ENCODE measurements at places on chromosomes 11 and 22. TPM values are rescaled to one million over a fixed set of nuclear protein-coding genes. Genes with fewer than 3 reads are reported as not detected.
A peak's percentile ranks its signal among the peaks of the same experiment; 100 is the strongest.

DNA sequence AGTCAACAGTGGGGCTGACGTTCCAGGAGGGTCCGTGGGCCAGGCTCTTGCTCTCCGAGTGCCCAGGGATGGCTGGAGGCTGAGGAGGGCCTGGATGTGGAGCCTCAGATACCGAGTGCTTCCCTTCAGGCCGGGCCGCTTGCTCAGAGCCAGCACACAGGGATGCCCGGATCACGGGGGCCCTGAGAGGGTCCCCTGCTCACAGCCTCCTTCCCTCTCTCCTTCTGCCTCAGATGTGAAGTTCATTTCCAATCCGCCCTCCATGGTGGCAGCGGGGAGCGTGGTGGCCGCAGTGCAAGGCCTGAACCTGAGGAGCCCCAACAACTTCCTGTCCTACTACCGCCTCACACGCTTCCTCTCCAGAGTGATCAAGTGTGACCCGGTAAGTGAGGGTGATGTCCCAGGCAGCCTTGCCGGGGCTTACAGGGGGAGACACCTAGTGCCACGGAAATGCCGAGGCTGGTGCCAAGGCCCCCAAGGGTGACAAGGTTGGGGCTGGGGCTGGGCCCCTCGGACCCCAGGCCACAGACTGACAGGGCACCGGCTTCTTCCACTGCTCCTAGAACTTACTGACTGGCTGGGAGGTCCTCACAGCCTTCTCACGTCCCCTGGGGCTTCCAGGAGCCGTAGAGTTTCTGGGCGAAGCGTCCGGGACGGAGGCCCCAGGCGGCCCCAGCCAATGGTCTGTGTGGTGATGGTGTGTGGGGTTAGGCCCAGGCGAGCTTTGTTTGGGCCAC, 7.0 kb downstream of the CCND1 start:
- no peak overlapping the region for H3K4me3 ChIP-seq
- no peaks in the 10 kb centered on the region for H3K27me3 ChIP-seq
- peaks cover 3% of the 10 kb centered on the region for H3K4me1 ChIP-seq
- H3K27ac ChIP-seq: no peak overlapping the region
- H3K36me3 ChIP-seq: no peaks in the 10 kb centered on the region

GRCh38 chr11:129260750-129261149, 68.6 kb upstream of the ARHGAP32 start:
- no peak overlapping the region for H3K4me3 ChIP-seq
- no peak overlapping the region for H3K27ac ChIP-seq
- H3K4me1 ChIP-seq: no peaks in the 10 kb centered on the region
- no peak for DNase-seq

DNA sequence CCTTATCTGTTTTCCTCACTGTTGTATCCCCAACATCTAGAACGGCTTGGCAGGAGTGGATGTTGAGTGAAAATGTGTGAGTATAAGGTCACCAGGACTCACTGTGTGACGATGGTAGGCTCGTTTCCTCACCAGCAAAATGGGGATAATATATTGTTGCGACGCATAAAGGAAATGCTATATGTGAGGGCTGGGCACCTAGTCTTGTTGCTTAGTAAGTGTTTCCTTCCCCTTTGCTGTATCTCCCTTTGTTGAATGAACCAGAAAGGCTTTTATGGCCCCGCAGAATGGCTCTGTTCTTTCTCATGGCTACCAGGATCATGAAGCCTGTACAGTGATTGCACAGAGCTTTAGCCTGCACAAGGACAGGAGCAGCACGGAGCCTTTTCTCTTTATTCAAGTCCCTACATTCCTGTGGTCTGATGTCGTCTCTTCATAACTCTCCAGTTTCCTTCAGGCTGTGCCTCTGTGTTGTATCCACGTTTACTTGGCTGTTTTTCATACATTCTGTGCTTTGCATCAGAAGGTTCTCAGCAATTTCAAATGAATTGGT, 5.4 kb downstream of the TNRC6B start:
- H3K27me3 ChIP-seq: no peaks in the 10 kb centered on the region
- H3K27ac ChIP-seq: no peak overlapping the region
- no peaks in the 10 kb centered on the region for H3K36me3 ChIP-seq
- DNase-seq: no peak

DNA sequence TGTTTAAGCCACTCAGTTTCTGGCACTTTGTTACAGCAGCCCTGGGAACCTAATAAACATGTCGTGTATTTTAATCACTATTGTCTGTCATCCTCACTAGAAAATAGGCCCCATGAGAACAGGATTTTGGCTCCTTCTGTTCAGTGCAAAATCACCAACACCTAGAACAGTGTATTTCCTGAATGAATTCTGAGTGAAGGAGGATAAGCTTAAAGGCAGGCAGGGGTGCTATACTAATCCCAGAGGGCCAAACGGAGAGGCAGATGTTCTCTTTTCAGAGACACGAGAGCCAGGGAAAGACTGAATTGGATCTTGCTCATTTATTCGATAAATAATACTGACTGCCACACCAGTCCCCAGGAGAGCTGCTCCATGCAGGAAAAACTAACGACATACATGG, 10.4 kb downstream of the SMCO4 start:
- H3K27ac ChIP-seq: no peak overlapping the region
- DNase-seq: no peak
- H3K27me3 ChIP-seq: no peaks in the 10 kb centered on the region
- no peaks in the 10 kb centered on the region for H3K36me3 ChIP-seq

The MEI1 gene
- polyA plus RNA-seq: 2.6 TPM

GRCh38 chr11:76839311-76839710, 21.4 kb upstream of the ACER3 start:
- H3K27me3 ChIP-seq: no peaks in the 10 kb centered on the region
- H3K27ac ChIP-seq: no peak overlapping the region
- H3K4me1 ChIP-seq: no peaks in the 10 kb centered on the region
- no peaks in the 10 kb centered on the region for H3K36me3 ChIP-seq

The OR4A16 gene
- polyA plus RNA-seq: not detected

DNA sequence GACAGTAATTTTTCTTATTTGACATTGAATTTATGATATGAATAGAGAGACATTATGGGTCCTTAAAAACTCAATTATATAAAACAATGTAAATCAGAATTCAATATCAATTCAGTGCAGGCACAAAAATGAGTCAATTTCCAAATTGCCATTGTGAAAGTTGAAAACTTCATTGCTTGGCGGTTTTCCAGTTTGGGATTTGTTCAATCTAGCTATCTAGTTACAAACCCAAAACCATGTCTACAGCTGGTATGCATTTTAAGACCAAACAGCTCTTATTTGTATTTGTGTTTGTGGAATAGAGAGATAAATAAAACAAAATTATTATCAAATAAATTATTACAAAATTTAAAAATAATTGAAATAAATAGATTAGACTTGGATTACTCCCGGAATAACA, 1206.6 kb upstream of the RAG2 start:
- no peaks in the 10 kb centered on the region for H3K27me3 ChIP-seq
- H3K27ac ChIP-seq: no peak overlapping the region
- H3K4me3 ChIP-seq: no peak overlapping the region
- no peak for DNase-seq
- H3K4me1 ChIP-seq: no peaks in the 10 kb centered on the region

The ATG2A gene
- polyA plus RNA-seq: 2.2 TPM

DNA sequence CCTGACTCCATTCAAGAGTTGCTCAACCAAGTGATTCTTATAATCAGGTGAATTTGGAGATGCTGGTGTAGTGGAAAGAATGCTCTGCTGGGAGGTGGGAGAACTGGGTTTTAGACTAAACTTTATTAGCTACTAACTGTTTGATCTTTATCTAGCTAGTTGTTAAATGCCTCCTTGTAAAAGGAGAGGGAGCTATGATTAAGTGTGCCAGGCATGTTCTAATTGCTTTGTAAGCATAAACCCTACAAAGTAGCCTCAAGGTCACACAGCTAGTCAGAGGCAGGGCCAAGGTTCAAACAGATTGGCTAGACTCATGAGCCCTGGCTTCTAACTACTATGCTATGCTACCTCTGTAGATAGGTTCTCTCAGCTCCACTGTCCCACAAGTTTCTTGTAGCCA, 105.5 kb downstream of the NXPE2 start:
- H3K36me3 ChIP-seq: no peaks in the 10 kb centered on the region
- no peaks in the 10 kb centered on the region for H3K27me3 ChIP-seq
- DNase-seq: no peak
- no peak overlapping the region for H3K4me3 ChIP-seq

The CDC42EP2 gene
- polyA plus RNA-seq: 0.48 TPM

- no peak for DNase-seq
- no peak overlapping the region for H3K27ac ChIP-seq
- no peaks in the 10 kb centered on the region for H3K27me3 ChIP-seq
- no peaks in the 10 kb centered on the region for H3K36me3 ChIP-seq
- H3K4me3 ChIP-seq: no peak overlapping the region
Measured at GRCh38 chr11:33885338-33886005, 6.4 kb downstream of the LMO2 start.

The APBB1 gene
- polyA plus RNA-seq: 57.7 TPM

DNA sequence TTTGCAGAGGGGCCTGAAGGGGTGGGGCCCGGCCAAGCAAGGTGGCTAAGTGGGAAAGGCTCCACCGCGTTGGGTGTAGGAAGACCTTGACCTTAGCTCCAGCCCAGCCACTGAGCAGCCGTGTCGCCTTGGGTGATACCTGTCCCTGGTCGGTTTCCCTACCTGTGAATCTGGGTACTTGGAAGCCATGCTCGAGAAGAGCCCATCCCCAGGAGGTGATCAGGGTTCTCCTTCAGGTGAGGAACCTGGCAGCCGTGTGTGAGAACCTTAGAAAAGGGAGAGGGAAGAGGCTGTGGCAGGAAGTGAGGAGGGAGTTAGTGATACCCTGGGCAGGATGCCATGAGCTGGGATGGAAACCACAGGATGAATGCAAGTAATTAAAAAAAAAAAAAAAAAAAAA, 21.6 kb downstream of the PPARA start:
- H3K27ac ChIP-seq: peak overlapping the region; percentile 49
- no peaks in the 10 kb centered on the region for H3K27me3 ChIP-seq
- peaks cover 19% of the 10 kb centered on the region for H3K4me1 ChIP-seq
- peak; percentile 72 for DNase-seq
- H3K36me3 ChIP-seq: no peaks in the 10 kb centered on the region

GRCh38 chr11:2220173-2220771, 48.7 kb upstream of the TH start:
- no peak overlapping the region for H3K4me3 ChIP-seq
- no peaks in the 10 kb centered on the region for H3K36me3 ChIP-seq
- no peak for DNase-seq
- no peaks in the 10 kb centered on the region for H3K4me1 ChIP-seq
- no peaks in the 10 kb centered on the region for H3K27me3 ChIP-seq

The OR9Q1 gene
- not detected for polyA plus RNA-seq

- no peaks in the 10 kb centered on the region for H3K4me1 ChIP-seq
- H3K27ac ChIP-seq: no peak overlapping the region
Measured at GRCh38 chr11:32244453-32244852, 153.6 kb downstream of the RCN1 start.

The RGL4 gene
- polyA plus RNA-seq: not detected

The CEND1 gene
- 0.07 TPM for polyA plus RNA-seq

GRCh38 chr11:66258473-66258893, 10.0 kb upstream of the RAB1B start:
- no peak for DNase-seq
- peak overlapping the region; percentile 62 for H3K27ac ChIP-seq
- H3K4me1 ChIP-seq: peaks cover 9% of the 10 kb centered on the region
- no peaks in the 10 kb centered on the region for H3K36me3 ChIP-seq
- H3K27me3 ChIP-seq: no peaks in the 10 kb centered on the region

DNA sequence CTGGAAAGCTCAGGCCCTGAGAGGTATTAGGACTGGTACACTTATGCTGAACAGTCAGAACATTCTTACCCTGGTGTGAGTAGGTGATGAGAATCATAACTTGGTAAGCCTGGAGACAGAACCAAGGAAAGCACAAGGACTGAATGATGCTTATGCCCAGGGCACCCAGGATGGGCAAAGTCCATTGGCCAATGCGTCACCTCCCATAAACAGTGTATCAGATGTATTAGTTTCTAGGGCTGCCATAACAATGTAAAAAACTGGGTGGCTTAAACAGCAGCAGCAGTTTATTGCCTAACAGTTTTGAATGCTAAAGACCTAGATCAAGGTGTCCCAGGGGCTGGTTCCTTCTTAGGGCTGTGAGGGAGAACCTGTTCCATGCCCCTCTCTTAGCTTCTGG, 107.0 kb downstream of the FAR1 start:
- H3K4me3 ChIP-seq: no peak overlapping the region
- no peaks in the 10 kb centered on the region for H3K27me3 ChIP-seq
- DNase-seq: no peak
- H3K27ac ChIP-seq: no peak overlapping the region
- H3K4me1 ChIP-seq: no peaks in the 10 kb centered on the region

GRCh38 chr11:45651156-45651555, 14.3 kb downstream of the CHST1 start:
- H3K27ac ChIP-seq: no peak overlapping the region
- H3K4me3 ChIP-seq: no peak overlapping the region
- H3K36me3 ChIP-seq: no peaks in the 10 kb centered on the region
- H3K27me3 ChIP-seq: no peaks in the 10 kb centered on the region
- peaks cover 3% of the 10 kb centered on the region for H3K4me1 ChIP-seq

The RELT gene
- 0.38 TPM for polyA plus RNA-seq

- H3K4me1 ChIP-seq: no peaks in the 10 kb centered on the region
- no peak overlapping the region for H3K27ac ChIP-seq
- no peaks in the 10 kb centered on the region for H3K36me3 ChIP-seq
- H3K4me3 ChIP-seq: no peak overlapping the region
- no peak for DNase-seq
- no peaks in the 10 kb centered on the region for H3K27me3 ChIP-seq
Measured at GRCh38 chr11:36398231-36398953, 102.3 kb downstream of the PRR5L start.

The HBB gene
- 211 TPM for polyA plus RNA-seq

DNA sequence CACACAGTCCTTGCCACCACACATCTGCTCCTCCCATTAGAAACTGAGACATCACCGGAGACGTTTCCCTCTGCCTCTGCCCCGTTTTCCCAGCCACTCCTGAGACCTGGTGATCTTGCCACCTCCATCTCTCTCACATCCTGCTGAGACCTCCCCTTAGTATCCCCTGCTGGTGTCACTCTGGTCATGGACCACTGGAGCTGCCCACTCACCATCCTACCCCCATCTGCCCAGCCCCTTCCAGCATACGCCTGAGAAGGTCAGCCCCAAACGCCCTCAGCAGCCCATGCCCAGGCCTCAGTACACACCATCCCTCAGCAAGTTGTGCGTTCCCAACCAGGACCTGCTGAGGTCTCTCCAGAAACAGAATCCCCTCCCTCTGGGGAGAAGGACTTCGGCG, 64.3 kb downstream of the SHANK2 start:
- no peak for DNase-seq
- no peak overlapping the region for H3K4me3 ChIP-seq
- no peak overlapping the region for H3K27ac ChIP-seq
- no peaks in the 10 kb centered on the region for H3K27me3 ChIP-seq

The PGM2L1 gene
- 1.5 TPM for polyA plus RNA-seq

- no peak for DNase-seq
- H3K4me1 ChIP-seq: no peaks in the 10 kb centered on the region
- no peaks in the 10 kb centered on the region for H3K36me3 ChIP-seq
- no peaks in the 10 kb centered on the region for H3K27me3 ChIP-seq
- H3K27ac ChIP-seq: no peak overlapping the region
Measured at GRCh38 chr22:17201285-17201945, 17.8 kb downstream of the ADA2 start.

All from ovary (tissue), 10 donors.